ENCODE measurements at places on chromosomes 16 and 17. TPM values are rescaled to one million over a fixed set of nuclear protein-coding genes. Genes with fewer than 3 reads are reported as not detected.

- peak; percentile 73 for DNase-seq
Observed at GRCh38 chr17:29572691-29573557, 4.4 kb downstream of the TP53I13 start.

- DNase-seq = no peak
Observed at GRCh38 chr16:83402160-83402814, 405.5 kb upstream of the HSBP1 start.

GRCh38 chr17:58818654-58819053 lies 63.0 kb downstream of the PPM1E start:
- DNase-seq = no peak

DNA sequence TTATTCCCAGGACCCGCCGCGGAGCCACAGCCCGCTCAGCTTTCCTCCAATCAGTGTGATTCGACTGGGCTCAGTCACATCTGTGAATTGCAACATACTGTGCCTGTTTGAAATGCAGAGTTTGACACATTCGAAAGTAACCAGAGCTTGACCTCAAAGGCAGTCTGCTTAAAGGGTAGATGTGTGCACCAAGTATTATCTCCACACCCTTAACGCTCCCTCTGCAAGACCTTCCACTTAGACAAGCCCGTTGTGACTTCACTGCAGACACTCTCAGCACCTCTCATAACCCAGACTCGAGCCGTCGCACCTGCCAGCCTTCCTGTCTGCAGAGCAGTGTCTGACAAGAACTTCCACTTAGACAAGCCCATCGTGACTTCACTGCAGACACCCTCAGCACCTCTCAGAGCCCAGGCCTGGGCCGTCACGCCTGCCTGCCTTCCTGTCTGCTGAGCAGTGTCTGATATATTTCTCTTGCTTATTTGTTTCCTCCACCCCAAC lies 3.7 kb downstream of the KLHDC4 start:
- no peak for DNase-seq

- no peak for DNase-seq
Observed at GRCh38 chr16:22282254-22282892, 14.8 kb upstream of the POLR3E start.

DNA sequence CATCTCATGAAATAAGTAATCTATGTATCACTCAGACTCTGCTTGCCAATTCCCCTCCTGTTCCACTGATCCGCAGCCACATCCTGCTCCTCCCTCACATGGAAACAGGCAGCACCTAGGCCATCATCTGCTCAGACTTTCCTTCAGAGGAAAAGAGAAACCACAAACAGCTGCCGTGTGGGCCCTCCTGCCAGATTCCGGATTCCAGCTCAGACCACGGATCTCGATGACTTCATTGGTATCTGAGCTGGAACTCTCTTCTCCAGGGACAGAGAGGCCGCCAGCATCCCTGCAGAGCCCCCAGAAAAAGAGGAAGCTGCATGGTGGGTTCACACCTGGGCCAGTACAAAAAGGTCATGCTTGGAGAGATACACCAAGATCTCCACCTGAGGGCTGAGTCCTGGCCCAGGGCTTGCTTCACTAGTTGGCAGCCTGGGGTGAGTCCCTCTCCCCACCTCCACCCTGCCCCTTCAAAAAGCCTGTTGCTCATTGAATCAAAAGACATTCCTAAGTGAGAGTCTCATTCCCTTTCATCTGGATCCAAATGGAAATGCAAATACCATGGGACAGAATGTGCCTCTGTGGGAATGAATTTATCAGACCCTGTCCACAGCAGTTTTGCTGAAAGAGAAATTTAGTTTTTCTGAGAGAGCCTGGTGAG lies 47.2 kb downstream of the HOXB1 start:
- DNase-seq = no peak

- no peak for DNase-seq
Observed at GRCh38 chr16:68411086-68411485, 37.2 kb downstream of the SMPD3 start.

DNA sequence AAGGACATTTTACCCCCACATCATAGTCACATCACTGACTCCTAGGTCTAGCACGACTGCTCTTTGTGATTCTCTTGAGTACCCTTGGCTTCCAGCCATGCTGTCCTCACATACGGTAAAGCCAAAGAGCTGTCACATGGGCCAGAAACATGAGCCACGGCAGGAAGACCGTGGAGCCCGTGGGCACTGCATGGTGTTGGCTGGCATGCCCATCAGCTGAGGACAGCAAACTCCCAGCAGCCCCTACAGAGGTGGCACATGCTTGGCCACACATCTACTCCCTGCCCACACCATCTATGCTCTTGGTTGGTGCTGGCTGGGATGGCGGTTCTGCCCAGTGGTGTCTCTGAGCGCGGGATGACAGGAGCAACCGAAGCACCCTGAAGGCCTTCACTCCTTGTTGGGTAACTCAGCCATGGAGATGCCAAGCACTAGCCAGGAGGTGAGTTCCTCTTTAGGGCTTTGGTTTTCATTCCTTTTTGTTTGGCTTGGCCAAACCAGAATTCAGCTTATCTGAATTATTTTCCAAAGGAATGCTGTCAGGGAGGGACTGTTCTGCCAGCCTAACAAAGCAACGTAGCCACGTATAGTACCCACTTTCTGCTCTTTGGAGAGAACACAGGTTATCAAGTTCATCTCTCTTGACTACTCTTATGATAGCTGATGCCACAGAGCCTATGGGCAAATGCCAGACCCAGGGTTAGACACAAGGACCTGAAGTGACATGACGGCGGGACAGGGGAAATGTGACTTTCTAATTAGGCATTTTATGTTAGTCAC lies 10.0 kb downstream of the TNFAIP1 start:
- DNase-seq = peak; percentile 67

GRCh38 chr16:75342308-75342811 lies 90.9 kb upstream of the BCAR1 start:
- peak; percentile 18 for DNase-seq

KRT20 gene
- total RNA-seq = 0.50 TPM

GOSR2 gene
- total RNA-seq = 46.8 TPM
